AG04449 (cell line): ENCODE measurements at places on chromosomes 4 and X.

- no peak for DNase-seq
Measured at GRCh38 chr4:140243278-140243753, 89.3 kb upstream of the MAML3 start.

DNA sequence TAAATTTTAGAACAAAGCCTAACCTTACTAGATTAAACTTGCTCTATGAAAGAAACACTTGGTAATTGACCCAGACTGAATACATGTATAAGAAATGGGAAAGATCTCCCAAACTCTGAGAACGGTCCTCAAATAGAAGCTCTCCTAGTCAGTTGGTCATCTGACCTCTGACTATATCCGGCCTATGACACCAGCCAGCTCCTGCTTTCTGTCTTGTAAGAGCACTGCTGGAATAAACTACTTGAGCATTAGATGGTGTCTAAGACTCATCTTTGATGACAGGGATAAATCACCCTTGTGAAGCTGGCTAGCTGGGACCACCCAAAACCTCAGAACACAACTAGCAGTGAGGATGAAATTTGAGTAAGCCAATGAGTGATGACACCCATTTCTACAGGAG is 24.2 kb downstream of the LRIT3 start:
- DNase-seq, result no peak

GRCh38 chr4:154731756-154732155 is 12.0 kb upstream of the LRAT start:
- no peak for DNase-seq

DNA sequence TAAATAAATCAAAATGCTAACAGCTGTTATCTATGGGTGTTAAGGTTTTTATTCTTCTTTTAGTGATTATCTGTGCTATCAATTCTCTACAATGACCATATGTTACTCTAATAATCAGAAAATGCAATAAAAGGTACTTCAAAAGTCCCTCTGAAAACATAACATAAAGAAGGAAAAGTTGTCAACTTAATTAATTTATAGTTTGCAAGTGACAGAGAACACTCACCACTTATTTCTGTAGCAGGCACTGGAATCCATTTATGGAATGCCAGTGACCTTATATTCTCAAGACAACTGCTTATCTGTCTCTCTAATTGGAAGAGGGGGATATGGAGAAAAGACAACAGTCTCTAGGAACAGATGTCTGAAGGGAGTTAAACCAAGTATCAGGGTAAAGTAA is 25.6 kb upstream of the PLS3 start:
- no peak for DNase-seq

DNA sequence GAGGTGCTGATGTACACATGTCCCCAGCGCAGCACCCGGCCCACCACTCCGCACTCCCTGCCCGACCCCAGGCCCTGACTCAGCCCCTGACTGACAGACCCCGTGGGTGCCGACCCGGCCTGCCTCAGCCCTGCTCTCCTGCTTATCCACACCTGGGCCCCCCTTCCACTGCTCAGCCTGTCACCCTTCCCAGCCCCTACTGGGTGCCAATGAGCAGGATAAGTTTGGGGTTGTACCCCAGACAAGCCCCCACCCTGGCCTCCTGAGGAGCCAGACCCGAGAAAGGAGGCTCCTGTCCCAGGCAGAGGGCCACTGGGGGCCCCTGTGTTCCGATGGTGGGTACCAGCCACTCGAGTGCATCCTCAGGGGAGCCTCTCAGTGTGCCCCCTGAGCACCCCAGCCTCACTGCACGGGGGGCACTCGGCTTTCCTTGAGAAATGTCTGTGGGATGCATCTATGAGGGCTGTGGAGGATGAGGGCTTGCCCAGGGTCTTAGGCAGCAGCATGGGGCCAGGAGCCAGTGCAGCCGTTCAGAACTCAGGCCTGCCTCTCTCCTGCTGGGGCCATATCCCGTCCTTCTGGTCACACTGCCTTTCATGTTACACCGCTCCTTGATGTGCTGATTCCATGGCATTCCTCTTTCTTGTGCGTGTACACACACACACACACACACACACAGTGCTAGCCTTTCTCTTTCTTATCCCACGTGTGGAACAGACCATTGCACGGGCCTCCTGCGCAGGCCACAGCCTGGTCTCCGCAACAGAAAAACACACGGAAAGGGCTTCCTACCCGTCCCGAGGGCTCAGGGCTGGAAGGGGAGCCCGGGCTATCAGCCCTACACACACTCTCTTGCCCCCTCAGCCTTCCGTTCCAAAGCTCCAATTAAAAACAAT is 220.1 kb upstream of the PSAPL1 start:
- DNase-seq, result no peak

DNA sequence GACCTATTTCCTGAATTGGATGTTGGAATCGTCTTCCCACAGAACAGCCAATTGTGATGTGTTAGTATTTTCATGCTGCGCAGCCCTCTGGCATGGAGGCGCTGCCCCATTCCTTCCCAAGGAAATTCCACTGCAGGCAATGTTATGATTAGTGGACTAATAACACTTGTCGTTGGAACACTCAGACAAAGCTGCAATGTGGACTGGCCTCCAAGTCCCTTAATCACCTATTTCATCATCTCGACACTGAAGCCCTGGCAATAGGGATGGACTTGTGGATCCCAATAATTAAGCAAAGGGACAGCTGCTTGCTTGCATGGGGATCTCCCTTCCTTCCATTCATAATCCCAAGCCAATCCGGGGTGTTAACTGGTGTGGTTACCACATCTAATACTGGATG is 78.8 kb upstream of the PLAC1 start:
- no peak for DNase-seq

DNA sequence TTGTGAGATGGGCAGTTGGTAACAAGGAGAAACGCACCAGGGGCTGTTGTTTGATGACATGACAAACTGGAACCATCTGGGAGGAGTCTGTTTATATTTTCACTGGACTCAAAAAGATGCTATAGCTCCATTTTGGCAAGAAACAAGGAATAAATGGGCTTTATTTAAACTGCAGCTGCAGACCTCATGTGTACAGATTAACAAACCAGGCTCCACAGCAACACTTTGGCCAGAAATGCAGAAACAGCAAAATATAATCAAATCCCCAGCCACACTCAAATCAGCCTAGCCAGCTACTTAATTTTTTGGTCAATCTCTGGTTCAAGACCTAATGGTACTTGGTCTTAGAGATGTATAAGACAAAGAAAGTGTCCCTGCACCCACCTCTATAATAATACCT is 52.7 kb downstream of the ASB9 start:
- no peak for DNase-seq

DNA sequence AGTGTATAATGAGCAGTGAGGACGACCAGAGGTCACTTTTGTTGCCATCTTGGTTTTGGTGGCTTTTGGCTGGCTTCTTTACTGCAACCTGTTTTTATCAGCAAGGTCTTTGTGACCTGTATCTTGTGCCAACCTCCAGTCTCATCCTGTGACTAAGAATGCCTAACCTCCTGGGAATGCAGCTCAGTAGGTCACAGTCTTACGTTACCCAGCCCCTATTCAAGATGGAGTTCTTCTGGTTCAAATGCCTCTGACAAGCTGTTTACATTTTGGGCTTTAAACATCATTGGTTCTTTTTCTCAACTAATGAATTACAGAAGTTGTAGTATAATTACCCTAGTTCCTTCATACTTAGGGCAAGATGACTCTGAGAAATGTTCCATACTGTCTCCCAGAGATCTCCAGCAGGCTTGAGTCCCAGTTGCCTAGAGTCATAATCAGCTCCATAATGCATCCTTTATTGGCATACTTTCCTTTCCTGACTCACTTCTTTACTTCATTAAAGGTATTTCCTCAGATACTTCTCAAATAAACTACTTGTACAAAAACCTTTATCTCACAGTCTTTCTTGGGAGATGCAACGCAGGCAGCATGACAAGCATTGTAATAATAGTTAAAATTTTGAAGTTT is 136.5 kb downstream of the KDM6A start:
- no peak for DNase-seq

DNA sequence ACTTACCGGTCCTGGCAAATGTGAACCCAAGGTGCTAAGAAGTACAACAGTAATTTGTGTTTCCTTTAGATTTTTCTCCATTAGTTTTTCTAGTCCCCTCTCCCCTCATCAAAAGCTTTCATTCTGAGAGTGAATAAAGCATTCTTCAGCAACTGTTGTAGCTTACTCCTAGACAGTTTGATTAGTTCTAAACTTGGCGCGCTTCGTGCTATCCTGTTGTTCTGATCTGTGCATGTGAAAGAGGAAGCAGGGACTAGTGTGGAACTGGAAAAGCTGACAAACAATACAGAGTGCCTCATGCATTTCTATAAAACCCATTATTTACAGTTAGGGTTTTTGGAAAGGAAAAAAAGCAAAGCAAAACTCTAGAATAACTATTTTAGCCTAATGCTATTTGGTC is 556.9 kb upstream of the SLIT2 start:
- DNase-seq, result no peak

DNA sequence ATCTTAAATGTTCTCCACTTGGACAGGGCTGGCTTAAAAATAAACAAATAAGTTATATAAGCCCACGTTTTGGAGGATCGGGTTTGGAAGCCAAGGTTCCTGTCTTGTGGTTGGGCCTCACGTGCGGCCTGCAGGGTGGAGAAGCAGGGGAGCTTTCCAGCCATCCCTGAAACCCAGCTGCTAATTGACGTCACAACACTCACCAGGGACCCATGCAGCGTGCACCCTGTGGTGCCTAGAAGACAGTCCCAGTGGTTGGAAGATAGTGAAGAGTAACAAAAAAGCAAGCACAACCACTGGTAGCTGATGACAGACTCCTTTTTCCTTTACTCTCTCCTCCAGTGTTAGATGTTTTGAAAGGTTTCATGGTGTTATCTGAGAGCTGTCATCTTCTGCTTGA is 142.0 kb upstream of the RBPJ start:
- no peak for DNase-seq

DNA sequence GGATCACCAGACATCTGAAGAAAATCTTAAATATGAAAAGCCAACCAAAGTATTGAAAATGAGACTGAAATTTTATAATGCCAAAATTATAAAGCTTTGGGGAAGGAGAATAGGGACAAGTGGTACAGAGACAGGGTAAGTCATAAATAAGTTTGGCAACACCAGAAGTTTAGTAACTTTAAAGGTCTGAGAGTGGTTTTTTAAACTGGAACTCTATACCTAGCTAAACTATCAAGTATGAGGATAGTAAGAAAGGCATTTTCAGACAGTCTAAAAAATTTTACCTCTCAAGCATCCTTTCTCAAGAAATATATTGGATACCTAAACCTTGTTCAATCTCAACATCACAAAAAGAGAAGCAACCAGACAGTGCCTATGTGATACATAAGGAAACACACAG is 92.4 kb downstream of the ANKRD17 start:
- no peak for DNase-seq

DNA sequence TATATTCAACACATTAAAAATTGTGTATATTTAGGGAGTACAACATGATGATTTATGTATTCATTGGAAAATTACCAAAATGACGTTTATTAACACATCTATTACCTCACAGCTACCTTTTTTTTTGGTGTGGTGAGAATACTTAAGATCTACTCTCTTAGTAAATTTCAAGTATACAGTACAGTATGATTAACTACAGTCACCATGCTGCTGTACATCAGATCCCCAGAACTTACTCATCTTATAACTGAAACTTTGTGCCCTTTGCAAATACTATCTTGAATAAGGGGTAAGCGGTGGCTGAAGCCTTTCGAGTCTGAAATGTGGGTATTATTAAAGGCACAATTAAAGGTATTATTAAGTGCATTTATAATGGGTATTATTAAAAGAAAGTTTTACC is 976 bp downstream of the PHKA1 start:
- no peak for DNase-seq

DNA sequence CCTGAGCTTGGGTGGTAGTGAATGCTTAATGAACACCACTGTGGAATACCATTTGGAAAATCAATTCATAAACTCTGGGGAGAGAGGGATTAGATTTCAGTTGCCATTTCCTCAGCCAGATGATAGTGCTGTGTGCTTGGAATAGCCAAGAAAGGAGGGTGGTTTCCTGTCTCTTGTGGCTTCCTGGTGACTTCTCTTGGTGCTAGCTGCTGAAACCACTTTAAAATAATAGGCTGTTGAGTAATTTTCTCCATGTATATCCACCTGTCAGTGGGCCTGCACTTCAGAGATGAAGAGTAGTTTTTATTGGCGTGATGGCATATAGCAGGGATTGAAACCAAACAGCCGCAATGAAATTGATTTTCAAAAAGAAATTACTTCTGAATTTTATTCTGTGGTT is 11.8 kb downstream of the EDA start:
- DNase-seq, result no peak

- no peak for DNase-seq
Measured at GRCh38 chr4:13415068-13415785, 68.9 kb downstream of the RAB28 start.

DNA sequence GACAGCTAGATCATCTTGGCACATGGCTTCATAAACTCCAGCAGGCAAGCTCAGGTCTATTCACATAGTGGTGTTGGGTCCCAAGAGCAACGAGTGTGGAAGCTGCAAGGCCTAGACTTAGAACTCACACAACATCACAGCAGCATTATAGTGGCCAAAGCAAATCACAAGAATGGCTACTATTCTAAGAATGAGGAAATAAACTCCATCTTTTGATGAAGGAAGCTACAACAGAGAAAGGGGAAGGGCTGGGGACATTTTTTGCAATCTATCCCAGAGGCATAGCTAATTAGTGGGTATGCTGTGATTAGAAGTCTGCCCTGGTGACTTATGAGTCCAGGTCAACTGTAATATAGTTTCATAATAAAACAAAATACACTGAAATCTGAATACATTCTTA is 42.9 kb upstream of the TAB3 start:
- DNase-seq, result no peak

DNA sequence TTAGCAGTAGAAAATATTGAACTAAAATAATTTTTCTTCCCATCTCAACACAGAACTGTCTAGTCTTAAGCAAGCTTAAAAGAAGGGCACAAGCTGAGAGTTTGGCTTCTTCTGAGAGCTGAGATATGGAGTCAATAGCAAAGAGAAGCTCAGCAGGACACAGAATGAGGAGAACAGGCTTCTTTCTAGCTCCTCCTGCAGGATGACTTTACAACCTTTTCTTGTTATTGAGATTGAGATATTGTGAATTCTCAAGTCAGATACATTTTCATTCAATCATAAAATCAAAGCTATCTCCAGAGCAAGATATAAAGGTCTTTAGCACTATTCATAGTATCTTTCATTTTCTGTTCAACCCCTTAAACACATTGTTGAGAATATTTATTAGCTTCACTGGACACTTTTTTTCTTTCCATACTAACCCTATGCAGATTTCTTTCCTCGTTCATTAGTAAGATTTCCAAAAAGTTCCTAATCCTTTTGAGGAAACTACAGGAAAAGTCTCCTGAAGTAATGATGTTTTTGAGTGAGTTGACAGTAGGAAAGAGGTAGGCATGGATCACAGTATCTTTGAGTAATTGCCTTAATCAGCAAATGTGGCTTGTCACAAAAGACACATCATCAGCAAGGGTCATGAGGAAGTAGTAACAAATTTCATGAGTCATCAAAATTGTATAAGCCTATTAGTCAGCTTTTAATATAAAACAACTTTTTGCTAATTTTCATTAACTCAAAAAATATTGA is 17.8 kb upstream of the CXCL3 start:
- no peak for DNase-seq

GRCh38 chr4:81634766-81635549 is 163.3 kb upstream of the RASGEF1B start:
- no peak for DNase-seq

- DNase-seq, result no peak
Measured at GRCh38 chrX:71809886-71810285, 46.7 kb downstream of the CXorf49B start.

- no peak for DNase-seq
Measured at GRCh38 chr4:184950926-184951325, 67.4 kb upstream of the HELT start.
